ENCODE measurements at places on chromosomes 1 and 21. TPM values are rescaled to one million over a fixed set of nuclear protein-coding genes. Genes with fewer than 3 reads are reported as not detected.

DNA sequence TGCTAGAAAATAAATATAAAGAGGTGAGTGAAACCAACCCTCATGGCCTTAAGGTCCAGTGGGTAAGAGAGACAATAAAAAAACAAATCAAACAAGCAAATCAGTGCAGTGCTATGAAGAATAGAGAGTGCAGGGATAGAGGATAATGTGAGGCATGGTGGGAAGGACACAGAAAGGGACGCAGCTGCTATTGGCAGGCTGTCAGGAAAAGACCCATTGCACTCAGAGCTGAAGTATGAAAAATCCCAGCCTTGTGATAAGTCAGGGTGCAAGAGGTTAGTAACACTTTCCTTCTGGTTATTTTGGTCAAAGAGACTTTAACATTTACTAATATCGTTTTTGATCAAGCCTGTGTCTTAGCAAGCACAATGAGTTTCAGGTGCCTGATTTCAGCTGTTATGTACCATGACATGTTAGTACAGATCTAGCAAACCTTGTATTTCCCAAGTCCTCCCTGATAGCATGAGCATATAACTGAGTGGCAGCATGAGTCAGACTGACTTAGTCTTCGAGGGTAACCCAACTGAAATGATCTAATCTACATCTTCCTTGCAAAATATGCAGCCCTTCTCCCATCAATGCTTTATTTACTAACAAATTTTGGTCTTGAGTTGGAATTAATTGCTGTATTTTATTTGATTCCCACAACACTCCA, 31.7 kb downstream of the CHML start:
- H3K4me1 ChIP-seq: peaks cover 8% of the 10 kb centered on the region
- no peaks in the 10 kb centered on the region for H3K36me3 ChIP-seq
- no peak overlapping the region for H3K4me3 ChIP-seq
- H3K27ac ChIP-seq: no peak overlapping the region

DNA sequence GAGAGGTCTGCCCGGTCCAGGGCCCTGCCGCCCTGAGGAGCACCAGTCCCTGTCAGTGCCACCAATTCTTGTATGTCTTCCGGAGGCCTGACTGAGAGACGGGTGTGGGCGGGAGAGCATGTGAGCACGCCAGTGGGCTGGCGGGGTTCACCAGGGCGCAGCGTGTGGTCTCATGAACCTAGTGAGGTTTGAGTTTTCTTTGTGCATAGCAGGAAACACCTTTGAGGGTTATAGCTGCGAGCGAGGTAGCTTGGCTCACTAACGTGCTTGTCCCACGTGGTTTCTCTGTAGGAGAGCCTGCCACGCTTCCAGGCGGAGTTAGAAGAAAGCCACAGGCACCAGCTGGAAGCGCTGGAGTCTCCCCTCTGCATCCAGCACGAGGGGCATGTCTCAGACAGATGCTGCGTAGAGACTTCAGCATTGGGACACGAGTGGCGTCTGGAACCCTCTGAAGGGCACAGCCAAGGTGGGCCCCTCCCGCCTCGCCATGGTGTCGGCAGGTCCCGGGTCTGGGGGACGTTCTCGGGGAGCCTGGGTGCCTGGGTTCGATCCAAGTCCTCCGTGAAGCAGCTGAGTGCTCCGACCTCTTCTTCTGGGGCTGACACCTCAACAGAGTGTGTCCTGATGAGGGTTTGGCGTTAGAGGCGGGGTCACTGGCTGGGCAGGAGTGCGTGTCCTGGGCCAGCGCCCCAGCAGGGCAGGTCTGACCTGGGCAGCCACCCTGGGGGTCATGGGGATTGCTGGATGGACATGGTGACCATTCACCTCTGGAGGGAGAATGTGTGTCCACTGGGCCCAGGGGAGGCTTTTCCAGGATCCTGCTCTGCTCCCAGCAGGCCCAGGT, 31.4 kb downstream of the PCNT start:
- H3K36me3 ChIP-seq: peaks cover 24% of the 10 kb centered on the region
- no peaks in the 10 kb centered on the region for H3K4me1 ChIP-seq
- H3K27me3 ChIP-seq: no peaks in the 10 kb centered on the region

DNA sequence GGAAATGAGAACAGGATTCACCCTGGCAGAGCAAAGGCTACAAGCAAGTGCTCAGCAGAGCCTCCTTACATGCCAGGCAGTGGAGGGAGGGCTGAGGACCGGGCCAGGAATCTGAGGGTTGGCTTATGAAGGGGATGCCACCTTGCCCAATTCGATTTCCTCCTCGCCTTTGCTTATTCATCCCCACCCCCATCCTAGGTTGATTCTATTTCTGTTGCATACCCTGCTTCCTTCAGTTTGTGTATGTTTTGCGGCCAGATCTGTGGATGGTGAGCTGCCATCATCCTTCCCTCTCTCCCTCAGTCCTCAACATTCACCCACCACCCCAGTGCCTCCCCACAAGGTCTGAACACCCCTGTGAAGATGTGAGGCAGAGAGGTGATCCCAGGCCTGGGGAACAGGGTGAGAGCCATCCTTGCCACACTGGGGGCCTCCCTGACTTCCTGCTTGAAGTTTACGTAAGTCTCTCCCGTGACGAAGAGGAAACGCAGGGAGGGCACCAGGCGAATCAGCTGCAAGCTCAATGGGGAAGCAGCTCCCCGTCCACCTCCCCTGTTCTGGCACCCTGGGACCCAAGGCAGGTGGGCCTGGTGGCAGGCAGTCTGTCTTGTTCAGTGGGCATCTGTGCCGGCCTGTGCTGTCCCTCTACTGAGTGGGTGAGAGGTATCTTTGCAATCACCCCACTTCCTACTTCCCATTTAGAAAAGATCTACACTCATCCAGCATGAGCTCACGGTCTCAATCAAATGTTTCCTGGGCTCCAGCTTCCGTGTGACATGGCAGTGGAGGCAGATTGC, 50.6 kb upstream of the CNTN2 start:
- H3K36me3 ChIP-seq: no peaks in the 10 kb centered on the region
- H3K27ac ChIP-seq: no peak overlapping the region
- no peaks in the 10 kb centered on the region for H3K27me3 ChIP-seq
- no peak for DNase-seq
- no peaks in the 10 kb centered on the region for H3K4me1 ChIP-seq

The LMO4 gene
- total RNA-seq: 23.6 TPM

- H3K36me3 ChIP-seq: no peaks in the 10 kb centered on the region
- DNase-seq: no peak
- no peak overlapping the region for H3K27ac ChIP-seq
- no peak overlapping the region for H3K4me3 ChIP-seq
These were observed 136.9 kb downstream of the SYT14 start for GRCh38 chr1:210074904-210075303.

- H3K4me3 ChIP-seq: no peak overlapping the region
- no peaks in the 10 kb centered on the region for H3K36me3 ChIP-seq
- H3K27ac ChIP-seq: peak overlapping the region; percentile 31
- H3K27me3 ChIP-seq: no peaks in the 10 kb centered on the region
- DNase-seq: peak; percentile 45
These were observed 5.3 kb downstream of the ADIPOR1 start for GRCh38 chr1:202952818-202953217.

The AK2 gene
- 243 TPM for total RNA-seq

DNA sequence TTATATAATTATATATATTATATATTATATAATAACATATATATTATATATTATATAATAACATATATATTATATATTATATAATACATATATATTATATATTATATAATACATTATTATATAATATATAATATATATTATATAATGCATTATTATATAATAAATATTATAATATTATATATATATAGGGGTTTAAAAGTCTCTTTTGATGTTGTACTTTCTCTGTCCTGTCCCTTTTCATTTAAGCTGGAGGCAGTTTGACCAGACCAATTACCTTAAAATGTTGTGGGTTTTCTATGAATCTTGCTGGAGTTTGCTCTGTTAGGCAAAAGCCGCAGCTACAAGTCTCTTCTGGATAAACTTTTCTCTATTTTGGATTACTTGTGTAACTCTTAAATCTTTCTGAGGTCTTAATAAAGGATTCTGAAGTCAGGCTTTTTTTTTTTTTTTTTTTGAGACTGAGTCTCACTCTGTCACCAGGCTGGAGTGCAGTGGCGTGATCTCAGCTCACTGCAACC, 22.2 kb upstream of the KIF1B start:
- H3K27me3 ChIP-seq: no peaks in the 10 kb centered on the region
- no peak overlapping the region for H3K4me3 ChIP-seq
- no peaks in the 10 kb centered on the region for H3K4me1 ChIP-seq

DNA sequence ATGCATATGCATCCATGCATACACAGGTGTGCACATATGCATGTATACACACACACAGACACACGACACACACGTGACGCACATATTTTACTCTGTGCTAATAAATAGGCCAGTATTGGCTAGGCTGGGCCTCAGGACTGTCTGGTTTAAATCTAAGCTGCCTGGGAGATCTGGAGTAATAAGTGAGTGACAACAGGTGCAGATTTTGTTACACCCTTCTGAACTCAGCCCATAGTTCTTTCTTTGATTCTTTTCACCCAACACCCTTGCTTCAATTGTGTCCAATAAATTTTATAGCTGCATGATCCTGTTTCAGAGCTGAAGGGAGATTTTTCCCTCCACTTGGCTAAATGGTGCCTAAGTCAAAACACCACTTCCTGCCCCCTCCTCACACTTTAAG, 132.8 kb downstream of the FGGY start:
- H3K27ac ChIP-seq: no peak overlapping the region
- no peaks in the 10 kb centered on the region for H3K36me3 ChIP-seq
- no peak for DNase-seq
- peaks cover 5% of the 10 kb centered on the region for H3K4me1 ChIP-seq
- H3K27me3 ChIP-seq: no peaks in the 10 kb centered on the region

- H3K4me3 ChIP-seq: no peak overlapping the region
- H3K4me1 ChIP-seq: peaks cover 10% of the 10 kb centered on the region
- no peaks in the 10 kb centered on the region for H3K27me3 ChIP-seq
These were observed 64.7 kb downstream of the NRIP1 start for GRCh38 chr21:15000081-15000480.

- peaks cover 4% of the 10 kb centered on the region for H3K4me1 ChIP-seq
- H3K4me3 ChIP-seq: no peak overlapping the region
- H3K36me3 ChIP-seq: no peaks in the 10 kb centered on the region
- H3K27ac ChIP-seq: no peak overlapping the region
- H3K27me3 ChIP-seq: no peaks in the 10 kb centered on the region
These were observed 6.8 kb downstream of the TENT5B start for GRCh38 chr1:27005648-27006496.

The F13B gene
- not detected for total RNA-seq

DNA sequence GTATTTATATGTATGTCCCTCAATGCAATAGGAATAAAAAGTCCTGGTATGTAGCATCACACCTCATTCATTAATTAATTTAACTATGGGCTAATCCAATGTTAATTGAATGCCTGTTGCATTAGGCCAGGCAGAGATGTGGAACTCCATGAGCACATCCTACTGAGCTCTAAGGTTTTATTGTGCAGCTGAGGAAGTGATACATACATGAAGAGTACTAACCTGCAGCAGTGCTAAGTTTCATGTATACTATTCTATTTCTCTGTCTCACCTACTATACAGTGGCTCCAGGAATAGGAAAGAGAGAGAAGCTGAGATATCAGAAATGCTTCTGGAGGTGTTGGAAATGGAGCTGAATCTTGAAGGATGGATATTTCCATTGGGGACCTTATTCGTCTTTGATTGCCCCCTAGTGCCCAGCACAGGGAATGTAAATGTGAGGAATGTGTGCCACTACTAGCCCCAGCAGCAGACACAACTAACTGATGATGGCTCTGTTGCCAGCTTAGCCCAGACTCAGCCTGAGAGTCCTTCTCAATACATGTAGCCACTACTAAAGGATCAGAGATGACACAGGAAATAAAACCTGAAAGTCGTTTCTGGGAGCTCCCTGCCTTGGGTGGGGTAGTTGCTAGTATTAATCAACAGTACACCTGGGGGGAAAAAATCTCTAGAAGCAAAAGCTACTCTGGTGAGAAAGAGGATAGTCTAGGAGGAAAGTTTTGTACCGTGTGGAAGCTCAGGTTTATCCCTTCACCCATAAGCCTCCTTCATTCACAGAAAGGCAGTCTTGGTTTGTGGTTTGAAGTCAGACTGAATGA, 173.3 kb upstream of the FOXD3 start:
- H3K4me3 ChIP-seq: no peak overlapping the region
- H3K27me3 ChIP-seq: no peaks in the 10 kb centered on the region
- no peaks in the 10 kb centered on the region for H3K36me3 ChIP-seq
- peak; percentile 41 for DNase-seq
- no peak overlapping the region for H3K27ac ChIP-seq
- no peaks in the 10 kb centered on the region for H3K4me1 ChIP-seq

- H3K27me3 ChIP-seq: no peaks in the 10 kb centered on the region
- no peak overlapping the region for H3K4me3 ChIP-seq
- peaks cover 15% of the 10 kb centered on the region for H3K4me1 ChIP-seq
- no peak for DNase-seq
These were observed 10.1 kb downstream of the ZNF644 start for GRCh38 chr1:91011726-91012125.

- no peak overlapping the region for H3K4me3 ChIP-seq
- DNase-seq: no peak
- H3K27ac ChIP-seq: no peak overlapping the region
- no peaks in the 10 kb centered on the region for H3K4me1 ChIP-seq
These were observed 12.0 kb downstream of the PALMD start for GRCh38 chr1:99658031-99658290.

DNA sequence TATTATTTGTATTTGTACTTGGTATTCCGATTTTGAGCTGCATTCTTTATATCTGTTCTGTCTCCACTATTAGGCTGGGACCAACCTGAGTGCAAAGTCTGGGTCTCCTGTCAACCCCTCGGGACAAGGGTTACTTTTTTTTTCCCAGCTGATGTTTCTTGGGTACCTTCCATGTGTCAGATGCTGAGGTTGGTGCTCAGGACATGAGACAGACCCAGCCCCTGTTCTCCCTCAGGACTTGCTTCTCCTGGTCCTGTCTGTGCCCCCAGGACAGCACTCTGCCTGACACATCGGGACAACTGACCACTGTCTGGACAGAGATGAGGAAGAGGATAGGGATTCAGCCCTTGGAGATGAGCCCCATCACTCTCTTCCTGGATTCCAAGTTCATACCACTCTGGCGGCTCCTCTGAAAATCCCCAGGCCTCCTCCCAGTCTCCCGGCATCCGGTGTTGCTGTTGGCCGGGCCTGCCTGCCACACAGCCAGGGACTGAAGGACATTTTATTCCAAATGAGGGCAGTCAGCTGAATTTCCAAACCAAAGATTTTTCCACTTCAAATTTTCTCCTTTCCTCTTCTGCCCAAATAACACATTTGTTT, 55.6 kb upstream of the FMOD start:
- DNase-seq: peak; percentile 47
- H3K4me1 ChIP-seq: peaks cover 13% of the 10 kb centered on the region
- H3K4me3 ChIP-seq: no peak overlapping the region
- H3K36me3 ChIP-seq: no peaks in the 10 kb centered on the region
- no peaks in the 10 kb centered on the region for H3K27me3 ChIP-seq

DNA sequence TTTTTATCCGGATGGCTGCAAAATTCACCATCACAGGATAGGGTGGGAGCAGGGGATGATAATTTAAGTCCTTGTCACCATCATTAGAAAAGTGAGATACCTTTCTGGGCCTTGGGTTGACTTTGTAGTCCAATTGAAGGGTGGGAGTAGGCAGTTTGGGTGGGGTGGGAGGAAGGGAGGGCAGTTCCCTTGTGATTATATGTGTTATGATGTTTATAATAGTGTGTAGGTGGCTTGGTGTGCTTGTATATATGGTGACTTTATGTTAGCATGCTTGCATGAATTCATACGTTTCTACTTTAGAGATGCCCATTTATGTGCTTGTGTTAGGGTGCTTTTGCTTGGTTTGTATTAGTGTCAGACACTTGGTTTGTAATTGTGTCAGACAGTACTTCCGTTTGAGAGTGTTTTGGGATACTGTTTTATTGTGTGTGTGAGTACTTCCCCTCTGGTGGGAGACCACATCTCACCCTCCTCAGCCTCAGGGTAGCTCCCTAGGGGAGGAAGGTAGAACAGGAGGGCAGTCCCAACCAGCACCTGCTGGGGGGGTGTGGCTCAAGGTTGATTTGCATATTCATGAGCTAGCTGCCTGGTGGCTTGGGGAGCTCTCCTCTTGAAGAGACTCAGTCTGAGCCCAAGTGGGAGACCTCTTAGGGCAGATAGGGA, 6.3 kb upstream of the POU3F1 start:
- no peak for DNase-seq
- no peak overlapping the region for H3K4me3 ChIP-seq
- H3K27ac ChIP-seq: no peak overlapping the region
- H3K4me1 ChIP-seq: no peaks in the 10 kb centered on the region

Measured in colonic mucosa (tissue), 4 donors.